ENCODE measurements at places on chromosomes 16 and 17. TPM values are rescaled to one million over a fixed set of nuclear protein-coding genes. Genes with fewer than 3 reads are reported as not detected.

Gene NFE2L1
- 212 TPM for total RNA-seq

- no peak for DNase-seq
Measured at GRCh38 chr17:72342061-72342460, 221.2 kb downstream of the SOX9 start.

Gene GNAO1
- total RNA-seq, result 0.07 TPM

Gene TMC7
- total RNA-seq, result 0.56 TPM
